ENCODE measurements at places on chromosomes 3 and 15.

DNA sequence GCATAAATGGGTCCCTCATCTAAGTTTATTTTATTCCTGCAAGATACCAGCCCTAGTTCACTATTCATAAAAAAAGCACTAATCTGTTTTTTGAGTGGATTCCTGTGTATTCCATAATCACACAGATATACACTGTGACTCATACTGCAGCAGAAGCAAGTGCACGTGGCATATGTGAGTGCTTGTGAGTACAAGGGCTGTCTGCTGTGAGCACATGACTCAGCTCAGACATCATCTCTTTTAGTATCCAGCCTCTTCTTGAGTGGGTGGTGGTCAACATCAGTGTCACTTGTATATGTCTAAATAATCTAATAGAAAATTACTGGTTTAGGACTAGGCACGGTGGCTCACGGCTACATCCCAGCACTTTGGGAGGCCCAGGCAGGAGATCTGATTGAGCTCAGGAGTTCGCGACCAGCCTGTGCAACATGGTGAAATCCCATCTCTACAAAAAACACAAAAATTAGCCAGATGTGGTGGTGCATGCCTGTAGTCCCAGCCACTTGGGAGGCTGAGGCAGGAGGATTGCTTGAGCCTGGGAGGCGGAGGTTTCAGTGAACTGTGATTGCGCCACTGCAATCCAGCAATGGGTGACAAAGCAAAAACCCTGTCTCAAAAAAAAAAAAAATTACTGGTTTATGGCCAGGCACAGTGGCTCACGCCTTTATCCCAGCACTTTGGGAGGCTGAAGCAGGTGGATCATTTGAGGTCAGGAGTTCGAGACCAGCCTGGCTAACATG lies 49.8 kb downstream of the NIPA2 start:
- DNase-seq: no peak

GRCh38 chr3:55468251-55468650 lies 18.9 kb downstream of the WNT5A start:
- no peak for DNase-seq

DNA sequence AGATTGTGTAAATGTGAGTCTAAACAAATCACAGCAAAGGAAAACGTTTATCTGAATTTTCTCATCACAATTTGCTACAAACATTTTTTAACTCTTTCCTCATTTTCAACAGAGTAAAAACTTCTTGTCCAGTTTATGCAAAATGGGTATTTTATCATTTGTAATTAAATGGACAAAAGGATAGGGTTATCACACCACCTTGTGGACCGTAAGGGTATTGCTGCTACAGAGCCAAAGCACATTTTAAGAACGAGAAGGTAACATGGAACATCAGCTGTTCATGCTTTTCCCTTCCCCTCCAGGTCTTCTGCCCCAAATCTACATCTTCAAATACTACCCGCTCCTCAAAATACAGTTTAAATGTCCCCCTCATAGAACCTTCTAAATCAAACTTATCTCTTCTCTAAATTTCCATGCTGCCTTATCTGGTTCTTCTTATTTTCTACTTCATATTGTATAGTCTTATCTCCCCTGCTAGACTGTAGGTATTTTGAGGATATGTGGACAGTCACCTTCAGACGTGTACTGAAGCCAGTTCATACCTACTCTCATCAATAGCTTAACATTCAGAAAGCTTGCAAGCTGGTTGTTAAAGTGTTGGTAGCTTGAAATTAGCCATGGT lies 12.8 kb upstream of the SETMAR start:
- no peak for DNase-seq

DNA sequence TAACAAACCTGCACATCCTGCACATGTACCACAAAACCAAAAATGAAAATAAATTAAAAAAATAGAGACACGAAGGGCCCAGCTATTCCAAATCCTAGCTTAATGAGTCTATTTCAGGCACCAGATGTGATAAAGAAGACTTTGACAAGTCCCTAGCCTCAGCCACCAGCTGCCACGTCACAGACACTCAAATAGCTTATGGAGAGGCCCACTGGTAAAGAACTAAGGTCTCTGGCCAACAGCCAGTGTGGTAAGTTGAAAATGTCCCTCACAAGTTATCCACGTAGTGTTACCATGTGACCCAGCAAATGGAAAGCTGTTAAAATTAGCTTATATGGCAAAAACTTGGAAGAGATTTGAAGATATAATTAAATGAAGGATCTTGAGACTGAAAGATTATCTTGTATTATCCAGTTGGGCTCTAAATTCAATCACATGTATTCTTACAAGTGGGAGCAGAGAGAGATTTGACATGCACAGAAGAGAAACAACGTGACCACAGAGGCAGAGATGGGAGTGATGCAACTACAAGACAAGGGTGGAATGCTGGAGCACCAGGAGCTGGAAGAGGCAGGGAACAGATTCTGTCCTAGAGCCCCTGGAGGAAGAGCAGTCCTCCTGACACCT lies 10.9 kb downstream of the ACSBG1 start:
- DNase-seq: no peak

- DNase-seq: no peak
Measured at GRCh38 chr15:57085267-57085666, 166.8 kb downstream of the TCF12 start.

DNA sequence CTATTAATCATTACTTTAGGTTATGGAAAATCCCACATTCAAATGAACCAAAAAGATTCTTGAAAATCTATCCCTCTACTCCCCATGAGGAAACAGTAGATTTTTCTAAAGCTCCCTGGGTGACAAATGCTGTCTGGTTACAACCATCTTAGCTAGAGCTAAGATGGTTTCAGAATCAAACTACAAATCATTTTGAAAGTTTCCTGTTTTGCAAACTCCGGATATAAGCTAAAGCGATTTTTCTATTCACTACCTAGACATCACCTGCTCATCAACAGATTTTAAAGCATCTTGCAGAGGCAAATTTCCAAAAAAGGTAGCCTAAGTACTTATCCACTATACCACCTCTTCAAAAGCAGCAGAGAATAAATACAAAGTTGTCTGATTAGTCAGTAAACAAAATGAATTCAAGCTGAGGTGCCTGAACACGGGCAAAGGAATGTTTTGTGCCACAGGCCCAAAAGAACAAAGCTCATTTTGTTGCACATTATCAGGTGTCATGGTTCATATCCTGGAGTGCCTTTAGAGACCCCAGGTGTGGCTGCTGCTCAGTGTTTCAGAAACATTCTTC lies 204.9 kb downstream of the TNIK start:
- DNase-seq: no peak

GRCh38 chr3:56845505-56845904 lies 43.8 kb upstream of the ARHGEF3 start:
- DNase-seq: no peak

DNA sequence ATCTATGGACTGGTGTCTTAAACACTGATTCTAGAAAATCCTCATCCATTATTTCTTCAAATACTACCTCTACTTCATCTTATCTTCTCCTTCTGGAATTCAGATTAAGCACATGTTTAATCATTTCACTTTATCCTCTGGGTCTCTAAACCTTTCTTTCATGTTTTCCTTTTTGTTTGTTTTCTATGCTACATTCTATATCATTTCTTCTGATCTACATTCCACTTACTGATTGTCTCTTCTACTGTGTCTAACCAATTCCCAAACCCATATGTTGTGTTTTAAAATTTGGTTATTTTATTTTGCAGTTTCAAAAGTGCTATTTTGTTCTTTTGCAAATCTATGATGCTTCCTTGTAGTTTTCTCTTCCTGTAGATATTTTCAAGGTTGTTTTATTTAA lies 31.7 kb downstream of the CCR4 start:
- no peak for DNase-seq

DNA sequence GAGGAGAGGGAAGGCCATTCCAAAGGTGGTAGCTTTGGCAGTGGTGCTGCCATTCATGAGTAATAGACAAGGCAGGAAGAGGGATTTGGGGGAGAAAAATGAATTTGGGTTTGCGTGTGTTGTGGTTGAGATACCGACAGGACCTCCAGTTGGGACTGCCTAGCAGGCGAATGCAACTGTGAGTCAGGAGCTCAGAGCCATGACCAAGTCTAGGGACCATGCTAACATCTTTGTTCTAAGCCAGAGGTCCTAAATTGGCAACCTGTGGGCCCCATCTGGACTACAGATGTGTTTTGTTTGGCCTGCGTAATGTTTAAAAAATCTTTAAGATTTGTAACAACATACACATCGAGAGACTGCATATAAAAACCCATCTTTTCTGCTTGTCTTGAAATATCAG lies 61.6 kb downstream of the SAMMSON start:
- no peak for DNase-seq

DNA sequence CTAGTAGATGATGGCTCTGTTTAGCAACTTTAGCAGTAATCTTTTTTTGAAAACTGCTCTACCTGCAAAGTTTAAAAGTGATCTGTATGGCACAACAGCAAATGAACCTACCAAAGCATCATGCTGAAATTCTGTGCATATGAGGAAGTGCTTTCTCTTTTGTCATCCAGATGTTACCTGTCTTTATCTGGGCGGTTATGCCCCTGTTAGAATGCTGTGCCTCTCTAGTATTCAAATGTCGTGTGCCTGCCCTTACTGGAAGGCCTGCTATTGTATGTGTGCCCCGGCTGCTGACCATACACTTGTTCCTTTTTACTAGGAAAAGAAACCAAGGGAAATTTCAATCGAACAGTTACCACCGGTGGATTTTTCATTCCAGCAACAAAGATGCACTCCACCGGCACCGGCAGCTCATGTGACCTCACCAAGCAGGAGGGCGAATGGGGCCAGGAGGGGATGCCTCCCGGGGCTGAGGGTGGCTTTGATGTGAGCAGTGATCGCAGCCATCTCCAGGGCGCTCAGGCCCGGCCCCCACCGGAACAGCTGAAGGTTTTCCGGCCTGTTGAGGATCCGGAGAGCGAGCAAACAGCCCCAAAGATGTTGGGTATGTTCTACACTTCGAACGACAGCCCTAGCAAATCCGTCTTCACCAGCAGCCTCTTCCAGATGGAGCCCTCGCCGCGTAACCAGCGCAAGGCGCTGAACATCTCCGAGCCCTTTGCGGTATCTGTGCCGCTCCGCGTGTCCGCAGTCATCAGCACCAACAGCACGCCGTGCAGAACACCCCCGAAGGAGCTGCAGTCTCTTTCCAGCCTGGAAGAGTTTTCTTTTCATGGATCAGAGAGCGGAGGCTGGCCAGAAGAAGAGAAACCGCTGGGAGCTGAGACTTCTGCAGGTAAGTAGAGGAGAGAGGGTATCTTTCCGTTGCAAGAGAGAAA lies 61.6 kb downstream of the TMEM39A start:
- no peak for DNase-seq

- DNase-seq: no peak
Measured at GRCh38 chr3:189361103-189361835, 189.5 kb downstream of the TPRG1 start.

- no peak for DNase-seq
Measured at GRCh38 chr3:105822171-105823123, 46.4 kb downstream of the CBLB start.

GRCh38 chr15:74903676-74904075 lies 3.0 kb downstream of the FAM219B start:
- DNase-seq: no peak

- no peak for DNase-seq
Measured at GRCh38 chr3:99211309-99211708, 309.8 kb upstream of the DCBLD2 start.
